ENCODE measurements at places on chromosomes 7 and 10. TPM values are rescaled to one million over a fixed set of nuclear protein-coding genes. Genes with fewer than 3 reads are reported as not detected.

The ADRA2A gene
- total RNA-seq = 1.5 TPM

DNA sequence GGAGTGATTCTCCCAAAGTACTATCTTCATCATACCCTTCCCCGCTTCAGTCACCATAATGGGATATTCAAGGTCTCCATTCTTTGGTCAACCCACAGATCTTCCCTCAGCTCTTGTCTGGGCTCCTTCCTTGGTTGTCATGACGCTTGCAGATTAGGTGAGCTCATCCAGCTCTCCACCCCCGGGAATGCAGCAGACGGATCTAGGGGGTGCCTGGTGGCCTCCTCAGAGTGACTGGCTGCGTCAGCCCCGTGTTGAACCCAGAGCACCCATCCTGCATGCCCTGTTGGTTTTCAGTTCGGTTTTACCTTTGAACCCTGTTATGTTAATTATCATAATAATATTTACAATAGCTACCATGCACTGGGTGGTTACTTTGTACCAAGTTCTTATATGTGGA, 6.4 kb downstream of the NEURL1 start:
- H3K36me3 ChIP-seq = no peaks in the 10 kb centered on the region
- DNase-seq = no peak
- H3K4me1 ChIP-seq = no peaks in the 10 kb centered on the region
- peaks cover 3% of the 10 kb centered on the region for H3K27me3 ChIP-seq
- H3K4me3 ChIP-seq = no peak overlapping the region
- H3K27ac ChIP-seq = no peak overlapping the region

- H3K27ac ChIP-seq = no peak overlapping the region
- no peak for DNase-seq
- H3K36me3 ChIP-seq = no peaks in the 10 kb centered on the region
- H3K27me3 ChIP-seq = no peaks in the 10 kb centered on the region
- no peak overlapping the region for H3K4me3 ChIP-seq
Measured at GRCh38 chr10:32854435-32854834, 103.6 kb downstream of the ITGB1 start.

DNA sequence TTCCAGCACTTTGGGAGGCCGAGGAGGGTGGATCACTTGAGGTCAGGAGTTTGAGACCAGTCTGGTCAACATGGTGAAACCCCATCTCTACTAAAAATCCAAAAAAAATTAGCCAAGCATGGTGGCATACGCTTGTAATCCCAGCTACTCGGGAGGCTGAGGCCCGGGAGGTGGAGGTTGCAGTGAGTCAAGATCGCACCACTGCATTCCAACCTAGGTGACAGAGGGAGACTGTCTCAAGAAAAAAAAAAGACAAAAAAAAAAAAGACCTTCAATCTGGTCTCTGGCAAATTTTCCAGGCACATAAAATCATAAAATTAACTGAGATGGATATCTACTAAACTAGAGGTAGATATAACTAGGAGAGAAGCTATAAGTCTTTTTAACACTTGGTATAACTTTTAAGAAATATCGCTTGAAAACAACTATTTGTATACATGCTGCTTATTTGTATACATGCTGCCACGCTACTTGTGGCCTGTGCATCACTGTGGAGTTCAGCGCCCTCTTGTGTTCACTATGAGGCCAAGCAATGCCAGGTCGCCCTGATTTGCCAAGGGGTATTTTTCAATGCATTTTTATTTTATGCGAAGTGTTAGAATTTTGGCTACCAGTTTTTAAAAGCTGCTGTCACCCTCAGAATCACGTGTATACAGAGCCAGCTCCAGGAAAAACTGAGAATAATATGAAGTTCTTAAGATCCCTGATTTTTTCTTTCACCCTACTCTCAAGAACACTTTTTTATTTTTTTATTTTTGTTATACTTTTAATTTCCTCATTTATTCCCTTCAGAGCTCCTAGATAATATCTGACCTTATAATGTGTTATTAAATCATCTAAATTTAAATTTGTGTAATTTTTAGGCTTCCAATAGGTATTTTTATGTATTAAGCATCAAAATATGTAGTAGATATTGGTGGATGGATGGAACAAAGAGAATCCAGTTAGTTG, 26.7 kb downstream of the CYCS start:
- no peaks in the 10 kb centered on the region for H3K27me3 ChIP-seq
- H3K36me3 ChIP-seq = no peaks in the 10 kb centered on the region
- no peak for DNase-seq
- H3K4me1 ChIP-seq = no peaks in the 10 kb centered on the region
